ENCODE measurements at places on chromosomes 11 and 22.

DNA sequence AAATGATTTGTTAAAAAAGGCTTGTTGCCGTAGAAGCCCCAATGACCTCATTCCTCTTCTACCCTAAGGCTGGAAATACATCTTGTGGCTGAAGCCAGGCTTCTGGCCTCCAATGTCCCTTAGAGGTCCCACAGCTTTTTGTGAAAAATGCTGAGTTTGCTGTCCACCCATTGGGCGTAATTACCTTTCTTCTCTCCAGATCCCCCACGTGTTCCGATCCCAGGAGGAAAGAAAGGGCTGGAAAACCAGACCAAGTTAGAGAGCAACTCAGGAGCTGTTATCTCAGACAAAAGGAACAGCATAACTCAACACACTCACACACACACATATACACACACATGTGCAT, 154.2 kb downstream of the MIAT start:
- ATAC-seq, result no peak

GRCh38 chr11:131744847-131745246, 374.4 kb downstream of the NTM start:
- ATAC-seq, result no peak

GRCh38 chr11:17575431-17576425, 28.7 kb downstream of the OTOG start:
- no peak for ATAC-seq

DNA sequence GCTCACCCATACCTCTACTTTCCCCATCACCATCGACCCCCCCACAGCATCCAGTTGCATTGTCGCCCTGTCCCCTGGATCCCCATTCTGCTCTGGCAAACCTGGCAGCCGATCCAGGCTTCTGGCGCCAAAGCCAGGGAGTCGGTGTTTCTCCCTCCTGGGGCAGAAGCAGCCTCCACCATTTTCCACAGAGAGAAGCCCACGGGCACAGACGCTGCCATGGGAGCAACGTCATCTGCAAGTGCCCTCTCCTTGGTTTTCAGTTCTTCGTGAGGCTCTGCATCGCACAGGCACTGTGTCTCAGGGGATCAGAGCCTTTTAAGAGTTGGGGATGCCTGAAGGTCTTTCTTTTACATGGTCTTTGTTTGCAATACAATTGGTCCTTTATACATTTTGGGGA, 2.3 kb downstream of the YPEL4 start:
- ATAC-seq, result no peak

- ATAC-seq, result no peak
These were observed 22.5 kb upstream of the CYP2R1 start for GRCh38 chr11:14914536-14914935.

DNA sequence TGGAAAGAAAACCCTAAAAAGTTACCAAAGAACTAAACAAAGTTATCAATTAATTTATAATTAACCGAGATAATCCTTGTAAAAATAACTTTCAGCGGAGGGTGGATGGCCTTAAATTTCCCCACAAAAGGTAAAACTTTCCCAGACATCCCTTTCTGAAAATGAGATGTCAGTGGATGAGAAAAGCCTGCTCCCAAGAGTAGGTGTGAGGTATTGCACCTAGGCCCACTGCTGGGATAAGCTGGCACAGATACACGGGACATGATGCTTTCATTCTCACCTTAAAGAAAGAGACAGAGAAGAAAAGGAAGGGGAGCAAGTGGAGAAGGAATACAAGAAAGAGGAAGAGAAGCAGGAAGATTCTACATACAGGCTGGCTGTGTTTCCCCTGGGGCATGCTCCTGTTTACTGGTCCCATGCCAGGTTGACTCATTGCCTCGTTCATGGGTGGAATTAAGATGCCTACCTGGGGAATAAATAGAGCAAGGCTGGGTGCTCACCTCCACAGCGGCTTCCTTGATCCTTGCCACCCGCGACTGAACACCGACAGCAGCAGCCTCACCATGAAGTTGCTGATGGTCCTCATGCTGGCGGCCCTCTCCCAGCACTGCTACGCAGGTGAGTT, at the start of gene SCGB2A2:
SCGB2A2 (plus strand) TSS at position 505 of the 625 bp plus-strand sequence; CDS start at position 564, 59 bp downstream.
- ATAC-seq, result no peak

DNA sequence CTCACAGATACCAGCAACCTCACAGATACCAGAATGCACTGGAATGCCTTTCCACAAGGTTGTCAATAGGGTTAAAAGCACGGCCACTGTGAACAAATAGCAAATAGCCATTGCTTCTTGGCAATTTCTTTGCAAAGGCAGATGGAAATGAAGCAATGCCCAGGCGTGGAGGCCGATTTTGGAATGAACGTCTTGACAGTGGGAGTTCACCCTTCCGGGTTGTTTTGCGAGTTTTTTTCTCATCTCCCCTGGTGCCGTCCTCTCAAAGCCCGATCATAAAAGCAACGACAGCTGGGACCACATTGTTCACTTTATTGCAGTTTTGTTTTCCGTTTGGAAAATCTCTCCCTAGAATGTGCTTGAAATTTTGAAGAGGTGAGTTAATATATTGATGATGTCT, 38.0 kb upstream of the CD82 start:
- no peak for ATAC-seq

DNA sequence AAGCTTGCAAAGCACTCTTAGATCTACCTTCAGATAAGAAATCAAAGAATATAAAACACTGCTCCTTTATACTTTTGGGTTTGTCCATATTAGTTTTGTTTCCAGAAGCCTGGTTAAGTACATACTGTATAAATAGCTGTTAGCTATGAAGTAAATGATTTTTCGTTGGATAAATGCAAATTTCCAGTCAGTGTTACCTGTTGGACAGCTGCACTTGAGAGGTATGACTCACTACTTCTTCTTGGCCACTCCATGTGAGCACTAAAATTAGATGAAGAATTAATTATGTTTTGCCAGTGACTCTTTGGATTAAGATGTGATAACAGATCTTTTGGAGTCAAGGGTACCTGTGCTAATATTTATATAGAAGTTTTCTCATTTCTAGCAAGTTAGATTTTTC, 9.5 kb upstream of the TSG101 start:
- ATAC-seq, result no peak

DNA sequence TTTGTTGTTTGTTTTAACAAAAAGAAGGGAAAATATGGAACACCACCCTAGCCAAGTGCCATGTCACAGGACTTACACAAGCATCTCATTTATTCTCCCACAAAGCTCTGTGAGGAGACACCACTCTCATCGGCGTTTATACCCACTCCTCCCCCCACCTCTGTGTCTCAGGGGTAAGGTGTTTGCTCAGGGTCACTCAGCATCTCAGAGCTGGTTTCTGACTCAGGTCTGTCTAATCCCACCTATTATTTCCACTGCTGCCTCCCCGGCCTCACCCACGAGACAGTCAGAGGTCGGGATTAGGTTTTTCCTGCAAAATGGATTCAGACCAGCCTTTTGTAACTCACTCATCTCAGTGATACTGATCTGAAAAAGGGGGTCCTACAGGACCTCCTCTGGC, 786.0 kb downstream of the OPCML start:
- ATAC-seq, result no peak

DNA sequence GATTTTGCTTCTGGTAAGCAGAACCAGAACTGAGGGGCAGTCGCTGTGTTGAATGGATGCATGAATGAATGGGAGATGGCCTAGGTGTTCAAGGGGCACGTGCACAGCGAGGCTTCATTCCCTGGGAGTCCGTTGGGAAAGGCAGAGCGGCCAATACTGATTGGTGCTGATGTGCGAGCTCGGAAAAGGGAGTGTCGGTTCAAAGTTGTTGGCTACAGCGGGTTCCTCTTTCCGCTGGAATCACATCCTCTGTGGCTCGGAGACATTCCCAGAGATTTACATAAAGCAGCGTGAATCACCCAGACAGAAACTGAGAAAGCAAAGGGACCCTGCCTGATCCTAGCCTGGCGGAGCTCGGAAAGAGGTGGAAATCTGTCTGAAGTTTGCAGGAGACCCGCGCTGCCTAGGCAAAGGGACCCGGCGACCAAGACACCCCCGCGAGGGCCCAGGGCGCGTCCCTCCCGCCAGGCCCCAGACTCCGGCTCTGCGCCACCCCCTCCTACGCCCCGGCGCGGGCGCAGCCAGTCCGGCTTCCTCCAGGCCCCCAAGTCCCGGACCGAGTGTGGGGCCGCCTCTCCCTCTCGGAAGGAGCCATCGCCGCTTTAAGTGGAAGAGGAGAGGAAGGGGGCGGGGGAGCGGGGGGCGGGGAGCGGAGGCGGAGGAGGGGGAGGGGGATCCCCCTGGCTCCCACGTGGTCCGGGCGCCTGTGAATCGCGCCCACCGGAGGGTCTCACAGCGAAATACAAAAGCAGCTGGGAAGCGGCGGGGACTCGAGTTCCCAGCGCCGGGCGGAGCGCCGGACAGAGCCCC, at the start of gene FJX1:
FJX1 (plus strand) TSS at position 774 of the 810 bp plus-strand sequence. CDS start 177 bp downstream, outside the sequence.
- no peak for ATAC-seq

DNA sequence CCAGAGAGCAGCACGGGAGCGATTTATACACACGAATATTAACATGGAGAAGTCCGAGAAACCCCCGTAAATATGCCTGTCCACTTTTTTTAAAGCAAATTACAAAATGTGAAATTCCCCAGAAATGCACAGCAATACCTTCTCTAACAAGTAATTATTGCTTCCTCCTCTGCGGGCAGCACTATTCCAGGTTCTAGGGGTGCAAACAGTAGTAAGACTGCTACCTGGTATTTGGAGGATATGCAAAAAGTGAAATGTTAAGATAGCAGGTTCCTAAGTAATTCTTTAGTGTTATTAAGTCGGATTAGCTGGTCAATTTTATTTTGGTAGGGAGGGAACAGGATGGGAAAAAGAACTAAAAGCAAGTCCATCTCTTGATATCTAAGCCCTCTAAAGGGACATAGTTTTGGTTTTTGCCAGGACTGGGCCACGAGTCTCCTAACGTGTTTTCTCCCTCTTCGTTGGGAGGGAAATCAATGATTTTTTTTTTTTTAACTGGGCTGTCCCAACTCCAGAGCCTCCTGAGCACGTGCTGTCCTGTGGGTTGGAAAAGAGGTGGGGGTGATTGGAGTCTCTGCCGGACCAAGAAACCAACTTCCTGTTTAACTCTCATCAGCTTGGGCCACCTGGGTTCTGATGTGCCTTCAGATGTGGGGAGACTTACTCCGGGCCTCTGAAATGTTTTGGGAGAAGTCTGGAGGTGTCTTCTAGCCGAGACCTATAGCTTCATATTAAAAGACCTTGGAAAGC, 1.7 kb upstream of the XBP1 start:
- no peak for ATAC-seq

- ATAC-seq, result no peak
These were observed 168.1 kb downstream of the ST3GAL4 start for GRCh38 chr11:126523441-126524205.

- no peak for ATAC-seq
These were observed 888.9 kb downstream of the BRD1 start for GRCh38 chr22:48938741-48939140.

GRCh38 chr11:65576867-65577755, 1.3 kb downstream of the EHBP1L1 start:
- ATAC-seq, result peak; percentile 9

DNA sequence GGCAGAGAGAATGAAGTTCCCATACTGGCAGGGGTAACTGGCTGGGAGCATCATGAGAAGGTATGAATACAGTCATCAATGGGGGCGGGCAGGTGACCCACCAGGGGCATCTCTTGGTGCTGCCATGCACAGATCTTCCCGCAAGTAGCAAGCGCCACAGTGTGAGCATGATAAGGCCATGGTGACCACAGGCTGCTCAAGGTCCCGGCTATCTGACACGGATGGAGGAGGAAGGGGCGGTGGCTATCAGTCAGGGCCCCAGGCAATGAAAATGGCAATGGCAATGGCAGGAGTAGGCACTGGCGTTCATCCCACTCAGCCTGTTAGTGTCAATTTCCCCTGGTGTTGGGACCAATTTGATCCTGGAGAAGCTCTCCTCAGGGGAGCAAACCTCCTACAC, 21.6 kb downstream of the ASCL2 start:
- ATAC-seq, result no peak

GRCh38 chr11:79040348-79040747, 400.5 kb downstream of the TENM4 start:
- ATAC-seq, result no peak

GRCh38 chr11:112212290-112212689, 13.9 kb upstream of the PTS start:
- ATAC-seq, result no peak

DNA sequence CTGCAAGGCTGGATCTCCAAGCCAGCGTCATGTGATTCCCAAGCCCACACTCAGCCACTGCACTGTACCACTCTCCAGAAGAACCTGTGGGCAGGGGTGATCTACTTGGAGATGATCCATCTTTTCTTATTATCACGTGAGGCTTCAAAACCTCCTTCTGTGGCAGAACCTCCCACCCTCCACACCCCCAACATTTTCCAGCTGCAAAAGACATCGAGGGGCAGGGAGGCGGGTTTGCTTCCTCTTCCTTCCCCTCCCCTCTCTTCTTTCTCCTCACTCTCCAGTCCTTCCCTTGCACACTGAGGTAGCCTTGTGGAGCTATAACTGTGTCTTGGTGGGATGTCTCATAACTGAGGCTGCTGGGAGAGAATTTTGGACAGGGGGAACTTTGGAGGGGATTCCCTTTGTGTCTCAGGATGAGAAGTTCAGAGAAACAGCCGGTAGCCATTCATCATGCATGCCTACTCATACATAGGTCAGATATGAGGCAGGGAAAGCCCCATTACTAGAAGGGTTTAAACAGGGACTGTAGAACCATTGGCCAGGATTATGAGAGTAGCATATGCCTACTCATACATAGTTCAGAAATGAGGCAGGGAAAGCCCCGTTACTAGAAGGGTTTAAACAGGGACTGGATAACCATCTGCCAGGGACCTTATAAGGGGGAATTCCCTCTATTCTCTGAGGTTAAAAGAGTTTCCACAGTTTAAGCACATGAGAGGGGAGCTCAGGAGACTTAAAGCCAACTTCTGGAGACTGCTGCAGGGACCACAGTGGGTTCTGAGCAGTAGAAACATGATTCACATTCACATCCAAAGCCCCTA, 420.7 kb upstream of the CADM1 start:
- ATAC-seq, result peak; percentile 92

- ATAC-seq, result peak; percentile 89
These were observed at the start of gene DMC1 for GRCh38 chr22:38569972-38570778. DMC1 (minus strand) TSS chr22:38570183; CDS start chr22:38568256, 1,927 bp downstream.

DNA sequence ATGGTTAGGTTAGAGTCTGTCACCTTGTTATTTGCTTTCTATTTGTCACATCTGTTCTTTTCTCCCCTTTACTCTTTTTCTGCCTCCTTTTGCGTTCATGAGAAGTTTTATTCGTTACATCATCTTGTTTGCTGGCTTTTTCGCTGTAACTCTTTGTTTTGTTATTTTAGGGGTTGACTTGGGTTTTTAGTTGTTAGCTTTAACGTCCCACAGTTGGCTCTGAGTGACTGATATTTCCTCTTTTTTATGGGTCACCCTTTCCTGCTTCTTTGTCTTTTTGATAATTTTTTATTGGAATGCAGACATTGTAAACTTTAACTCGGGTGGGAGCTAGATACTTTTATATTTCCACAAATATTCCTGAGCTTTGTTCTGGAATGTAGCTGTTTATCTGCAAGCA, 13.3 kb upstream of the TNNT3 start:
- ATAC-seq, result no peak

Data from activated CD4-positive, CD25-positive, alpha-beta regulatory T cell treated with anti-CD3 and anti-CD28 coated beads, Interleukin-2, amount 50 U/mL, for 24 hours (primary cell).